ENCODE measurements at places on chromosomes 13 and 19. TPM values are rescaled to one million over a fixed set of nuclear protein-coding genes. Genes with fewer than 3 reads are reported as not detected.
A peak's percentile ranks its signal among the peaks of the same experiment; 100 is the strongest.

- H3K4me3 ChIP-seq: no peak overlapping the region
- H3K36me3 ChIP-seq: no peaks in the 10 kb centered on the region
- DNase-seq: no peak
- H3K27me3 ChIP-seq: no peaks in the 10 kb centered on the region
Measured at GRCh38 chr13:79862515-79862914, 381.6 kb downstream of the NDFIP2 start.

DNA sequence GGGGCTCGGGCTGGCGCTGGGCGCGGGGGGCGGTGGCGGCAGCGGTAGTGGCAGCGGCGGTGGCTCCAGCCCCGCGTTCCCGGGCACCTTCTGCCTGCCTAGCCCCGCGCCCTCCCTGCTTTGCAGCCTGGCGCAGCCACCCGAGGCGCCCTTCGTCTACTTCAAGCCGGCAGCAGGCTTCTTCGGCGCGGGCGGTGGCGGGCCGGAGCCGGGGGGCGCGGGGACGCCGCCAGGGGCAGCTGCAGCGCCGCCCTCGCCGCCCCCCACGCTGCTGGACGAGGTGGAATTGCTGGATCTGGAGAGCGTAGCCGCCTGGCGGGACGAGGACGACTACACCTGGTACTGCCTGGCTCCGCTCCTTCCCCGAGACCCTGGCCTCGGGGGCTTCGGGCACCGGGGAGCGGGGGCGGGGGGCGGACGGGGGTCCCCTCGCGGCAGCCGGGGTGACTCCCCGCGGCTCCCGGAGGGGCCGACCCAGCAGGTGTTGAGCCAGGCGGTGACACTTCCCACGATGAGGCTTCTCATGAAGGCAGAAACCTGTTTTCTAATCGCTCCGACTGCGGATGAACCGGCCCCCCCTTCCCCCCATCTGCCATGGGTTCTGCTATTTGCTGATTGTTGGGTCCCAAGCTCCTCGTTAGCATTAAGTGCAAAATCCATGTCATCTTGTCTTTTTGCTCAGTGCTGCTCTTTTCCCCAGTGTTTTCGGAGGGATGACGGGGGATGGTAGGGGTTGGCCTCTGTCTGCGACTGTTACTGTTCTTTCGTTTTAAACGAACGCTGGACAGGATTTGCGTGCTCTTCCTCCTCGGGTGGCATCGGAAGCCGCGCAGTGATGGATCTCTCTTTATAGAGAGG is 943 bp downstream of the SLAIN1 start:
- no peaks in the 10 kb centered on the region for H3K36me3 ChIP-seq
- peak; percentile 33 for DNase-seq
- H3K27ac ChIP-seq: peak overlapping the region; percentile 67
- H3K4me1 ChIP-seq: peaks cover 7% of the 10 kb centered on the region

- DNase-seq: no peak
- no peak overlapping the region for H3K27ac ChIP-seq
- H3K36me3 ChIP-seq: no peaks in the 10 kb centered on the region
- no peak overlapping the region for H3K4me3 ChIP-seq
- H3K4me1 ChIP-seq: no peaks in the 10 kb centered on the region
Measured at GRCh38 chr19:11463391-11463790, 17.5 kb downstream of the ELAVL3 start.

GRCh38 chr13:43520351-43520750 is 266.4 kb downstream of the ENOX1 start:
- H3K4me1 ChIP-seq: no peaks in the 10 kb centered on the region
- DNase-seq: no peak
- H3K4me3 ChIP-seq: no peak overlapping the region
- no peak overlapping the region for H3K27ac ChIP-seq
- H3K36me3 ChIP-seq: no peaks in the 10 kb centered on the region

Gene TMPRSS9
- polyA plus RNA-seq: 3.5 TPM

All from testis (tissue), 5 donors.